HTR-8/SVneo (cell line): ENCODE measurements at places on chromosomes 11 and 22.
A peak's percentile ranks its signal among the peaks of the same experiment; 100 is the strongest.

GRCh38 chr22:47280301-47280700 lies 517.9 kb downstream of the TBC1D22A start:
- DNase-seq, result no peak

DNA sequence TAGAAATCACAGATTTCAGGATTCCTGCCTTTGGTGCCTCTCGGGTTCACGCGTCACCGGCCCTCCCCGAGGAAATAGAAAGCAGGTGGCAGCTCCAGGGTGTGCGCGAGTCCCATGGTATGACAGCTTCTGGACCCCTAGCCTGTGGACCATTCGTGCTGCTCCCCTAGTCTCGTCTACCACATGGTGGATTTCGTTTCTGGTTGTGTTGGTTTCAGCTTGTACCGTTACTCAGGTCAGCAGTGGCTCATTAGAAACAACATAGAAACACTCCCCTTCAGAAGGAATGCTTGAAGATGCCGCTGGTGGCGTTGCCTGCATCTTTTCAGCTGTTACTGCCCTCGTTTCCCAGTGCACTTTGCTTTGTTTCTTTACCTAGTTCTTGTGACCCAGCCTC lies 700 bp downstream of the TTC17 start:
- peak; percentile 25 for DNase-seq

GRCh38 chr11:8802251-8802650 lies 108.7 kb upstream of the AKIP1 start:
- no peak for DNase-seq

GRCh38 chr11:81673001-81673400 lies 1060.7 kb downstream of the FAM181B start:
- DNase-seq, result no peak

DNA sequence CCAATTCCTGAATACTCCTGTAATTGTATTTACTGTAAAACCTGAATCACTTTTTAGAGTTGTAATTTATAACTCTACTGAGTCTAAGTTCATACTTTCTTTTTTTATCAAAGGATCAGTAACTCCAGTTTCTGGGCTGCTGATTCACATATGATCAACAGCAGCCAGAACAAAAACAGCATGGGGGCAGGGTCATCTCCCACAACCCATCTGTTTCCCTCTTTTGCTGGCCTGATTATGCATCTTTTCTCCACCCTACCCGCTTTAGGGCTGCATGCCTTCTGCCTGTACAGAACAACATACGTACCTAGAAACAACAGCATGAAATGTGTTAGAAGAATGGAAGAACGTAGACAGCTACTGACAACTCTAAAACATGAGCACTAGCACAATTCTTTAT lies 76.0 kb downstream of the MRTFA start:
- no peak for DNase-seq

GRCh38 chr11:134226806-134227325 lies 2.4 kb downstream of the VPS26B start:
- DNase-seq, result no peak

- DNase-seq, result no peak
Observed at GRCh38 chr11:134041791-134042696, 26.8 kb upstream of the JAM3 start.

DNA sequence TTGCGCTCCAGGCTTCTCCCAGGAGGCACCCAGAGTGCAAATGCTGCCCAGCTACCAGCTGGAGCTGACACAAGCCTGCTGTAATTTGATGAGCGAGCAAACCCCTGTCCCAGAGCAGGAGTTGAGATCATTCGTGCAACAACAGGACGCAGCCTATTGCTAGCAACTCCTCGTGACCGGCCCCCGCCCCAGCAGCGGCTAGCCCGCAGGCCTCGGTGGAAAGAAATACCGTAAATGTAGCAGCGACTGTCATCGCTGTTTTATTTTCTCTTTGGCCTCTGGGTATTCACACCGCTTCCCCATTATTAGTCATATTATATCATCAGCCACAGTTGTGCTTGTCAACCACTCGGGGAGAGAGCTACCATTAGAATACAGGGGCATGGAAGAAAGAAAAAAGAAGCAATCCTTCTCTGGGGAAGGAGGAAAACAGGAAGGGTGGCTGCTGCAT lies 59.2 kb upstream of the ATXN10 start:
- DNase-seq, result peak; percentile 62

DNA sequence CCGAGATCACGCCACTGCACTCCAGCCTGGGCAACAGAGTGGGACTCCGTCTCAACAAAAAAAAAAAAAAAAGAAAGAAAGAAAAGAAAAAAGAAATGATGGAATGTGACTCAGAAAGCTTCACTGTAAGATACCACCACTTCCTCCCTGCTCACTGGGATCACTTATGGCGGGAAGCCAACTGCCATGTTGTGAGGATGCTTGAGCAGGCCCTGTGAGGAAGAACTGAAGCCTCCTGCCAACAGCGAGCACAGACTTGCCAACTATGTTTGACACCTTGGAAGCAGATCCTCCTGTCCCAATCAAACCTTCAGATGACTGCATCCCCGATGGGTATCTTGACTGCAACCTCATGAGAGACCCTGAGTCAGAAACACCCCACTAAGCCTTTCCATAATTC lies 8.3 kb downstream of the SEC14L6 start:
- DNase-seq, result no peak

- DNase-seq, result no peak
Observed at GRCh38 chr11:6660712-6661111, 5.1 kb upstream of the DCHS1 start.

DNA sequence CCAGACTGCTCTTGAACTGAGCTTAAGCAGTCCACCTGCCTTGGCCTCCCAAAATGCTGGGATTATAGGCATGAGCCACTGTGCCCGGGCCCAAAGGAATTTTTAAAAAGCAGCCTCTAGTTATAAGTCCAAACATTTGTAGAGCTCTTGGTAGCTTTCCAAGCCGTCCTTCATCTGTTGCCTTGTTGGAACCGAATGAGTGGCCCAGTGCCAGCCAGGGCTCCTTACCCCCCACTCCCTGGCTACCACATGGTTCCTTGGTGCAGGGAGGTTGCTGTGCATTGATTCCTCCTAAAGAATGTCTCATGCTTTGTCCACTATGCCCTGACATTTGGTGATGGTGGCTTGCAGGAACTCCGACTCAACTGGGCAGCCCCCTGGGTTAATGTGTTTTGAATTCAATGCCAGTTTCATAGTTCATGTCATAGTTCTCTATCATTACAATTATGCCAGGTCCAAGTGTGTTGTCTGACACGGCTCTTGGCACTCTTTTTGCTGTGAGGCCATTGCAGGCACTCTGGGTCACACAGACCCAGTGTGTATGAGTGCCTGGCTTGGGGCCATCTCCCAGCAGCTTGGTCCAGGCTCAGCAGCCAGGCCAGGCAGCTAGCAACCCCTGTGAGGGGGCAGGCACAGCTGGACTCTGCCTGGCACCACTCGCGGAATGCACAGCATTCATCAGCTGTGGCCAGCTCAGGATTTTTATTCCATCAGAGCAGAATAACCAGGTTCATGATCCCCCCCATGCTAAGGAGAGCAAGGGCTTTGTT lies 13.3 kb upstream of the MICALL1 start:
- no peak for DNase-seq

DNA sequence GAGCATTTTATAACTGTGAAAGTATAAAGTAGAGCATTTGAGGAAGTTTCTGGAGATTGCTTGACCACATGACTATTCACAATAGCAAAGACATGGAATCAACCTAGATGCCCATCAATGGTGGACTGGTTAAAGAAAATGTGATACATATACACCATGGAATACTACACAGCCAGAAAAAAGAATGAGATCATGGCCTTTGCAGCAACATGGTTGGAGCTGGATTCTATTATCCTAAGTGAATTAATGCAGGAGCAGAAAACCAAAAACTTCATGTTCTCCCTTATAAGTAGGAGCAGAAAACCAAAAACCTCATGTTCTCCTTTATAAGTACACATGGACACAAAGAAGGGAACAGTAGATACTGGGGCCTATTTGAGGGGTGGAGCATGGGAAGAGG lies 30.3 kb downstream of the UVRAG start:
- no peak for DNase-seq

DNA sequence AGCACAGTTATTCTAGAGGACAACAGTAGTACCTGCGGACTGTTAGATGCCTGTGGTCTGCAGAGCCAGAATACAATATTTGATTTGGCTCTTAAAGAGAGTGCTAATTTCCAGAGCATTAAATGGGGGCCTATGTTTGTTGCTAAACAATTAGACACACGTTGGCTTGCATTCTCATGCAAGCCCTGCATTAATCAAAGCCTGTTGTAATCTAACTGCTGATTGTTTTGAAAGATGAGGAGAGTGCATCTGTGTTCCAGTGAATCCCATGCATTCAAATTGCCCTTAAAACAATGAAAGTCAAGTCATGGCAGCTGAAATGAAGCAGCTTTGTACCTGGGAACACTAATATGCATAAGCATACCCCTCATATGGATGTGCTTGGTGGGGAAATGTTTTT lies 419.4 kb downstream of the DYNC2H1 start:
- DNase-seq, result no peak

DNA sequence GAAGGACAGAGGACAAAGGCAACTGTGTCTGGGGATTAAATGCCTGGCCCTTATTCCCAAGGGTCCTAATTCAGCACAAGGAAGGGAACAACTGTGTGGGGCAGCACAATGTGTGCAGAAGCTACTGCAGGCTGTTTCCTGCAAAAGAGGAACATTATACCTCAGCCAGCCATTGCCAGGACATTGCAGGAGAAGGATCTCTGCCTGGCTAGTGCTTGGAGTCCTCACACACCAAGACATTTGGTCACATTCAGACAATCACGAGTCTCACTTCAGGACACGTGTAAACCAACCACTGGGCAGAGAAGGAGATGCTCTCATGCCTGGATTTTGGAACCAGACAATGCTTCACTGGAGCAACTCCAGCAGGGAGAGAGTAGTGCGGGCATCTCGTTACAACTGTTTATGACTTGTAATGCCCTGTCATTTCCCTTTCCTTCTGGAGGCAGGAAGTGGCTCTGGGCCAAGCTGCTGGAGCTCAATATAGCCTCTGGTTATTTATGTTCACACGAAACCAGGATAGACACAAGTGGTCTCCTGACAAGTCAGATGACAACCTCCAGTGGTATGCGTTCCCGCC lies 23.9 kb upstream of the ZC3H12C start:
- DNase-seq, result peak; percentile 79

DNA sequence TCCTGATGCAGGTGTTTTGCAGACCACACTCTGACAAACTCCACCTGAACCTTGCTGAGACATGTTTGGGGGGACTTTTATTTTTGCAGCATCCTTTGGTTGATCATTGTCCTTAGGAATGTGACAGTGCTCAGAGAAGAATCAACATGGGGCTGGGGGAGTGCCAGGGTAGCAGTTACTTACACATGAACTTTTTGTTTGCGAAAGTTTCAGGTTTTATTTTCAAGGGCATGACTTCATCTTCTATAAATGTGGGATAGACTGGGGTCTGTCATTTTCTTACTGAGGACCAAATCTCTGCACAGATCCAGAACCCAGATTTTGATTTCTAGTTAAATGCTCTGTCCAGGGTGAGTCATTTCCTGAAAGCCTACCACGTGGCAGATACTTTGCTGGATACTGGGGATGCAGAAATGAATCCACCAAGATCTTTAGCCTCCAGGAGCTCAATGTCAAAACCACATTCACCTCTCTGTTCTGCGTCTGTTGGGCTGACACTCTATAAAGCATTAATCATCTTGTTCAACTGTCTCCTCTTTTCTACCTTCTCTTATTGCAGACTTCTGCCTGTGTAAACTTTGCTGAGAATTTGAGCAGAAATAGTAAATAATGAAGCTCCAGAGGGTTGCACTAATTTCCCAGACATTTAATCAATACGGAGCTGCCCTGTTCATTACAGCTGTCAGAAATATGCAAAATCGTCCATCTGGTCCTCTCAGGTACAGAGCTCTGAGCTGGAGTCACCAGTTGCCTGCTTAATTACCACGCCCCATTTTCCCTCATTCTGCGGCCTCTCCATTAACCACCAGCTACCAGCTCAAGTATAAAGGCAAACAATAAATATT lies 387.9 kb downstream of the MIAT start:
- peak; percentile 26 for DNase-seq

DNA sequence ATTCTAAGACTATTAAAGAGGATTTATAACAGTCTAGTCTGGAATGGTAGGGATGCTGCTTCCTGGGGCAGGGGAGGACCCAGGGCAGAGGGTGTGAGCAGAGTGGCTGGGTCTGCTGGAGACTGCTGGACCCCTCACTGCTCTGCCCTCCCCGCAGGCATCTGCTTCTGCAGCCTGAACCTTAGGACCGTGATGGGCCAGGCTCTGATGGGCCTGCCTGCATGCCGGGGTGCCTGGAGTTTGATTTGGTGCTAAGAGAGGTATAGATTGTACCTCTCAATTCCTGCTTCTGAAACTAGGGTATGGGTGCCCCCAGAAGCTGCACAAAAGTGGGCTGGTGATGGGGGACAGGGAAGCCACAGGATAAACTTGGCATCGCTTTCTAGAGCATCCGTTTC lies 54.9 kb downstream of the CD82 start:
- DNase-seq, result no peak

DNA sequence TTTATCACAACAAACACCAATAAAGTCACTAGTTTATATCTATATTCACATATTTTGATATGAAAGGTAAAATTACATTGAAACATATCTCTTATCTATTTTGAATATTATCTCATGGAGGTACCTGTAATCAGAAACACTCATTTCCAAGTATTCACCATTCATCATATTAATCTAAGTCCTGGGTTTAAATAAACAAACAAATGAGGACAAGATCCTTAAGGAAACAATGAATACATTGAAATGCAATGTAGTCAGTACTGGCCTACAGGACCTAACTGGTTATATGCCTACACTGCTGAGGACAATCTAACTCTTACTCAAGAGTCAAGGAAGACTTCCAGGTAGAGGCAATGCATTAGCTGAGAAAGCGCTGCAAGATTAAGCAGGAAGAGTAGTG lies 1411.9 kb upstream of the RAG2 start:
- no peak for DNase-seq

DNA sequence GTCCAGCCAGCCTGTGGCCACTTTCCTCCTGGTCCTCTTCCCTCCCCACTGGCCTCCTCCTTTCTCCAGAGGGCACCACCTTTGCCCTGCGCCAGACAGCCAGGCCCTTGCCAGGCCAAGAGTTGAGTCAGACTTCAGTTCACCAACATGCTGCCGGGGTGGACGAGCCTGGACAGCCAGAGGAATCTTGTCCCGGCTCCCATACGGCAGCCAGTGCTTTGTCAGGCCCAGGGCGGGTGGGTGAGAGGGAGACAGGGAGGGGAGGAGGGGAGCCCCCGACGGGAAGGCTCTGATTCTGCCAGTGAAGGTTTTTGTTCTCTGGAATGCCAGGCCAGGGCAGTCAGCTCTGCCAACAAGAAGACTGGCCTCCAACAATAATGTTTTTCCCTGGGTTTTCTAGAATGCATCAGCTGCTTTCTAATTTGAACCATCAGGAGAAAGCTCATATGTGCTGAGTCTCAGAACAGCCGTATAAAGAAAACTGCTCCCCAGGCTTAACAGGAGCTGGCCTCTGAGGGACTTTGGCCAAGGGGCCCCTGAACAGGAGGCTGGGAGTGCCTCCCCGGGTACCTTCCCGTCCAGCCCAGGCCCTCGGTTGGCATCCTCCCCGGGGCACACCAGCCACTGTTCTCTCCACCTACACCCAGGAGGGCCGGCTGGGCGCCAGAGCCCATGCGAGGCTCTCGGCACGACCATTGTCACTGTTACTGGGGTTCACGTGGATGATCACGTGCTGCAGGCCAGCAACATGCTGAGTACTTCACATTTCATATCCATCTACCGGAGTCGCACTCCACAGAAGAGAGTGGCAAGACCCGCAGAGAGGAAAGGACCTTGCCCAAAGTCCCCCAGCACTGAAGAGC lies 28.6 kb downstream of the LIF start:
- DNase-seq, result no peak
